ENCODE measurements at places on chromosomes 11 and 22.

DNA sequence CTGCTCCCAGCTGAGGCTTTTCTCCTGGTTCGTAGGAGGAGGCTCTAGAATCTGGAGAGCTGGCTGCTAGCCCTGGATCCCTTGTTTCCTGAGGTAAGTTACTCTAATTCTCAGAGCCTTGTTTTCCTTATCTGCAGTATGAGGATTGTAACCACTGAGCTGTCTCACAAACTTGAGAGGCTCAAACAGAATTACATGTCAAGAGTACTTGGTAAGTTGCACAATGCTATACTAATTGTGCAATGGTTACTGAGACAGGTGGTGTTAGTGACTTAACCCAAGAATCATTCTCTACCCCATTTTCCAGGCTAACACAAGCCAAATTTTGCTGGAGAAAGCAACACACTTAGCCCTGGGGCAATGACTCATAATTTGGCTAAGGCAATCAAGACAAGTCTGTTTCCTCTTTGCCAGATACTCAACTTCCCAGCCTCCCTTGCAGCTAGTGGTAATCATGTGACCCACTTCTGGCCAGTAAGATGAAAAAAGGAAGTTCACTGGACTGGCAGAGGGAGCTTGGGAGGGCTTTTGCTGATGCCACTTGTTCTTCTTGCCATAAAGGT is 348.0 kb downstream of the TENM4 start:
- no peak for DNase-seq

DNA sequence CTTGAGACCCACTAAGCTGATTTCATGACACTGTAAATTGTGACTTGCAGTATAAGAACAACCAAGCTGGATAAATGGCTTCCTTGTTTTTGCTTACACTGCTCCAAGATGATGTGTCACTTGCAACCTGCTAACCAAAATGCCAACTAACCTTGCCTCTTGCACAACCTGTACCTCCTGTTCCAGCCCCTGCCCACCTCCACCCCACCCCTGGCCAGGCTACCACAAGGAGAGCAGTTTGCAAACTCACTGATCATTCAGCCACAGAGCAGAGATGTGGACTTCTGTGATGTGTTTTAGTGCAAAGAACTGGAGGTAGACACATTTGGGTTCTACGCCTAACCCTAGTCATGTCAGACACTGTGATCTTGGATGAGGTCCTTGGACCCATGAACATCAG is 4.3 kb upstream of the APOL6 start:
- no peak for DNase-seq

- DNase-seq, result no peak
Measured at GRCh38 chr11:88619656-88620385, 282.3 kb upstream of the CTSC start.

DNA sequence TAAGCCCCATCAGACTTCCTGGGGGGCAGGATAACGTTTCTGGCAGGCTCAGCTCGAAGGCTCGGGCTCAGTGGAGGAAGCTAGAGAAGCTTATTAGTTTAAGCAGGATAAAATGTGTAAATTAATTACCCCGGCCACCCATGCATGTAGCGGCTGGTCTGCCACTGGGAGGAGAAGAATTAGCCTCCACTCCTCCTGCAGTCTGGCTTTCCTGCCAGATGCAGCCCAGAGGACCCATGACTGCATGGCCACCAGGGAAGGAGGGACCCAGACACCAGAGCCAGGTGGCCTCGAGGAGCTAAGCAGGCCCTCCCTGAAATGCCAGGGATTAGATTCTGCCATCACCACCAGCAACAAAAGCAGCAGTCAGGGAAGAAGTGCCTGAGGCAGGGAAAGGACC is 32.3 kb downstream of the TRIM29 start:
- no peak for DNase-seq
